Smooth muscle cell of bladder (primary cell): ENCODE measurements at places on chromosomes 12 and 14. TPM values are rescaled to one million over a fixed set of nuclear protein-coding genes. Genes with fewer than 3 reads are reported as not detected.

Gene TPH2
- total RNA-seq, result not detected in 2 replicates

Gene MTA1
- 26.2 and 35.8 TPM in 2 replicates for total RNA-seq

Gene GLIPR1L1
- total RNA-seq, result not detected in 2 replicates

Gene CELA1
- total RNA-seq, result not detected in 2 replicates

Gene KRT5
- 1.3 and 2.3 TPM in 2 replicates for total RNA-seq

Gene MANSC4
- not detected in 2 replicates for total RNA-seq

Gene TCHP
- 8.4 and 8.8 TPM in 2 replicates for total RNA-seq

Gene BTG1
- total RNA-seq, result 7.1 and 13.4 TPM in 2 replicates

Gene KSR2
- total RNA-seq, result not detected in 2 replicates

Gene FOXN4
- total RNA-seq, result not detected in 2 replicates

Gene MAP1LC3B2
- 0.14 and 0.28 TPM in 2 replicates for total RNA-seq

Gene GLIPR1L2
- 0.55 and 0.71 TPM in 2 replicates for total RNA-seq

Gene CHST11
- 2.4 and 3.6 TPM in 2 replicates for total RNA-seq

Gene RAD9B
- 0.14 and 0.46 TPM in 2 replicates for total RNA-seq

Gene BCDIN3D
- 3.8 and 3.9 TPM in 2 replicates for total RNA-seq

Gene LRRC10
- under 0.01 TPM in 1 of 2 replicates, not detected in the other for total RNA-seq

Gene LHX5
- not detected in 2 replicates for total RNA-seq

Gene RDH16
- 0.09 and 0.14 TPM in 2 replicates for total RNA-seq

Gene KRT6C
- total RNA-seq, result not detected in 2 replicates

Gene SERPINA9
- not detected in 2 replicates for total RNA-seq
